Fibroblast of gingiva (primary cell): ENCODE measurements at places on chromosomes 7 and 10.

DNA sequence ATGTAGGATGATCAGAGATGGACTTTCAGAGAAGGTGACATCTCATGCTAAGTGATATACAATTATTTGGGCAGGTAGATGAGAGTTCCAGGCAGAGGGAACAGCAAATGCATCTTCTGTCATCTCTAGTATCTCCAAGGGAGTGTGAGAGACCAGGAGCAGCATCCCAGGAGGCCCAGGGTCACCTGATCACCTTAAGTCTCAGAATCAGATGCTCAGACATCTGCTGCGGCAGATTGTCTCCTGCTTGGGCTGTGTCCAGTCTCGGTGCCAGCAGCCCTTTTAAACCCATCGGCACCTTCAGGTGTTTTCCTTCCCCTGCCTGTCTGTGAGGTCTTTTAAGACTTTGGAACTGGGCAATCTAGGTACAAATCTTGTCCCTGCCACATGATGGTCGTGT is 690.6 kb downstream of the LRMDA start:
- no peak for DNase-seq

GRCh38 chr10:49141541-49142332 is 7.9 kb upstream of the FAM170B start:
- peak; percentile 55 for DNase-seq

- DNase-seq: no peak
Observed at GRCh38 chr10:127694580-127695193, 42.3 kb upstream of the FOXI2 start.

GRCh38 chr10:118472415-118473304 is 122.8 kb downstream of the PRLHR start:
- no peak for DNase-seq
